ENCODE measurements at places on chromosomes 11 and 22. TPM values are rescaled to one million over a fixed set of nuclear protein-coding genes. Genes with fewer than 3 reads are reported as not detected.

The CALCB gene
- not detected for total RNA-seq

The SMC1B gene
- total RNA-seq: not detected

The MS4A12 gene
- total RNA-seq: not detected

The TEX12 gene
- not detected for total RNA-seq

The TSPAN18 gene
- total RNA-seq: 9.5 TPM

The KDM4D gene
- total RNA-seq: 0.82 TPM

The FIBIN gene
- 3.0 TPM for total RNA-seq

The APOA5 gene
- not detected for total RNA-seq

The SLC25A45 gene
- total RNA-seq: 7.0 TPM

The XNDC1N gene
- total RNA-seq: 1.3 TPM

The PHOX2A gene
- total RNA-seq: not detected

The TTC38 gene
- 19.5 TPM for total RNA-seq

The OR4C12 gene
- not detected for total RNA-seq

The CCDC87 gene
- 0.46 TPM for total RNA-seq

The DAGLA gene
- total RNA-seq: 1.9 TPM

The CD82 gene
- total RNA-seq: 162 TPM

The MMP8 gene
- total RNA-seq: 0.12 TPM

The PTGDR2 gene
- 1.2 TPM for total RNA-seq

The CCDC81 gene
- total RNA-seq: 0.34 TPM

The OR8G5 gene
- total RNA-seq: not detected
